Glutamatergic neuron (in vitro differentiated cells): ENCODE measurements at places on chromosomes 12 and 14.

- no peak for DNase-seq
Measured at GRCh38 chr14:51604073-51604472, 47.6 kb upstream of the FRMD6 start.

GRCh38 chr14:51846631-51847488 lies 13.6 kb upstream of the GNG2 start:
- peak; percentile 57 for DNase-seq

- DNase-seq: no peak
Measured at GRCh38 chr14:61925043-61925442, 162.8 kb downstream of the SNAPC1 start.

- DNase-seq: no peak
Measured at GRCh38 chr12:60075091-60075490, 479.3 kb downstream of the SLC16A7 start.

DNA sequence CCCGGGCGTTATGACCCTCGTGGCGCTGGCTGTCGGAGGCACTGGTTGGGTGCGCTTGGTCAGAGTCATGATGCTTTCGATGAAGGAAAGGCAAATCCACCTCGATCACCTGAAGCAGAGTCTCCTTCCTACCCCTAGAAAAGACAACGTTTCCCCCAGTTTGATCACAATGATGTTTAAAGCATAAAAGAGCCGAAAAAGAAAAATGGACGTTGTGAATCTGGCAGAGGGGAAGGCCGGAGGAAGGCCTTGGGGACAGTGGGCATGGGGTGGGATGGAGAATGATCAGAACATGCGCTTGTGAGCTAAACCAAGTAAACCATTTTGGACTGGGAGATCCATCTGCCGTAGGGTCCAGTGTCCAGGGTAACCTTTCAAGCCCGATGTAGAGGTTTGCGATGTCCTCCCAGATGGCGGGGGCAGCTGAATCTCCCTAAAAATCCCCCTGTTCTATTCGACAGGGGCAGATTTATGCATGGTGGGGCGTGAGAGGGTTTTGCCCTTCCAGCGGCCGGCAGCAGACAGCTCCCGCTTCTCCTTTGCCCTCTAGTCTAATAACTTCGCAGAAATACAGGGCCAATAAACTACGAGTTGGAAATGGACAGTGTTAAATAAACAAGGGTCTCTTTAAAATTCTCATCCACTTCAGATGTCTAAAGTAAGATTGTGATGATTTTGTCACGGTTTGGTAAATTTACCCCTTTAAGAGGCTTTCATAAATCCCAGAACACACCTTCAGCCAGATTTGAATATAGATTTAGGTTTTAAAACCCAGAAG lies 2.3 kb upstream of the OTX2 start:
- no peak for DNase-seq

DNA sequence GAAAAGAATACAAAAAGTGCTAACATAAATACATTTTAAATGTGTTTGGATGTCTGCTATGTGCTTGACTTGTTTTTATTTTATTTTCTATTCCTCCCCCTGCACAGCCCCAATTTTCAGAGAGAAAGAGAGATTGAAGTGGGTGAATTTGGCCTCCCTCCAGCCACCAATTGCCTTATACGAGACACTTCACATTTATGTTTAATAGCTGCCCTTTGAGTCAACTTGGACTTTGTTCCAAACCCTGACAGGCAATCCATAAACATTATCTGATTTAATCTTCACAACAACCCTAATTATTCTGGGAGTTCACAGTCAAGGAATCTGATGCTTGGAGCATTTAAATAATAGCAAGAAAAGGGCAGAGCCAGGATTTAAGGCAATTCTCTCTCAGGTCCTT lies 161.7 kb downstream of the SLC15A4 start:
- no peak for DNase-seq

- DNase-seq: no peak
Measured at GRCh38 chr14:54700717-54701116, 133.8 kb downstream of the SAMD4A start.

GRCh38 chr14:77097006-77097699 lies 905 bp upstream of the CIPC start:
- no peak for DNase-seq

DNA sequence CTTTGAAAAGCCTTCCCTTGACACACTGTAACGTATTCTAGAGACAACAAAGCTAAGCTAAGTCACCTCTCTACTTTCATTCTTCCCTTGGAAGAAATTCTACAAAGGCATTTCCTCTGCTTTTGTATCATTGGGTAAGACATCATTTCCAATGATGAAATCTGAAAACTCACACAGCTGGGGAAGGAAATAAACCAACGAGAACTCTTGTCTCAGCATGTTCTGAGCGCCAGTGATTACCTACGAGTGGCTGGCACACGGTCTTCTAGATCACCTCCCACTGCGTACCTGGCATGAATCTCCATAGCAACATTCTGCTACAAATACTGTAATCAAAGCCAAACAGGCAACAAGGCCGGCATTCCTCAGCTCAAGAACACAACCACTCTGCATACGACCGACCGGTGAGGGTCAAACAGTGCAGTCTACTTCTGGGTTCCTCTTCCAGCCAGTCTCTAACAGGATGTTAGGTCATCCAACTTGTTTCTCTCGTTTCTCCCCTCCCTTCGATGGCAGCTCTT lies 7.6 kb downstream of the VPS37B start:
- no peak for DNase-seq

DNA sequence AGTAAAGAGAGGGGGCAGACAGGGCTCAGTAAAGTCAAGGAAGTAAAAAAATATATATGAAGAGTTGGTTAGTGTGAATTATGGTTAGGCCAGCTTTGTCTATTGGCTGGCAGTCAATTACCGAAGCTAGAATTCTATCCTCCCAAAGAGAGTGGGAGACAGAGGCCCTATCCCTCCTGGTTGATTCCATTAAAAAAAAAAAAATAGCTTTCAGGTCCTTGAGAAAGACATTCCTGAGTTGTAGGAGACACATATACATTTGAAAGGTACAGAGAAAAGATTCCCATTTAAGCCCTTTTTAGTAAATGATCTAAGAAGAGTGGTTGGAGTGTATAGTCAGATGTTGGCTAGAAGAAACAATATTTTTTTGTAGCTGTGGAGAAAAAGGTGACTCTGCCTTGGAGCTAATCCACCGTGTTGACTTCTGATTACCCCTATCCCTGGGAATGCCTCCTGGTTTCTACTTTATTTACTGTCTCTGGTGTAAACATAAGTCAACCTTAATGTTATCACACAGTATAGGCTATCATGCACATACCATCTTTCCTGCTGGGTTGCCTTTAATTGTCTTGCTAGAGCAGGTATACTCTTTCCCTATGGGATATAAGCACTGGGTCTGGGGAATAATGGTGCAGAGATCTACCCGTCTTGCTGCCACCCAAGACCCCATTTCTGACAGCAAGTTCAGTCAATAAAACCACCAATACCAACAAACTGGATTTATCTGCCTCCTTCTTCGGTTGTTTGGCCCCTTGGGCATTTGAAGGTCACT lies 859.9 kb upstream of the ATXN7L3B start:
- DNase-seq: no peak

- DNase-seq: no peak
Measured at GRCh38 chr12:124947561-124948398, 33.3 kb upstream of the UBC start.

- no peak for DNase-seq
Measured at GRCh38 chr12:1216560-1216959, 225.5 kb downstream of the ERC1 start.

GRCh38 chr14:93326196-93326595 lies 6.6 kb downstream of the BTBD7 start:
- no peak for DNase-seq

DNA sequence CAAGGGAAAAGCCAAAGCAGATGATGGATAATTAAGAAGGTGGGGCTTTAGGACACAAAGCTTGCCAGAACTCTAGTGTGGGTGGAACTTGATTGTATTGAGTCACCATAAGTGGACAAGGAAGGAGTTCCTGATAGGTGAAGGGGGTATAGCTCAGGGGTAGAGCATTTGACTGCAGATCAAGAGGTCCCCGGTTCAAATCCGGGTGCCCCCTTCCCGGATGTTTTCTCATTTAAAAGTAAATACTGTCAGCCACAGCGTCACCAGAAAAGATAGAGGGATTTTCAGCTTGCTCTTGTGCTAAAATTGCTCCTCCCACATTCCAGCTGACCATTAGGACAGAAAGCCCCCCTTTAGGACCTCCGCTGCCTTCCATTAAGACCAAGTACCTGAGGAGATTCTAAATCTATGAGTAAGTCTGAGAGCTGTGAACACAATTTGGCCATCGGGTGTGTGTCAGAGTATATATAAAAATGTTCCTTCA lies 36.6 kb downstream of the DCAF4 start:
- DNase-seq: no peak

DNA sequence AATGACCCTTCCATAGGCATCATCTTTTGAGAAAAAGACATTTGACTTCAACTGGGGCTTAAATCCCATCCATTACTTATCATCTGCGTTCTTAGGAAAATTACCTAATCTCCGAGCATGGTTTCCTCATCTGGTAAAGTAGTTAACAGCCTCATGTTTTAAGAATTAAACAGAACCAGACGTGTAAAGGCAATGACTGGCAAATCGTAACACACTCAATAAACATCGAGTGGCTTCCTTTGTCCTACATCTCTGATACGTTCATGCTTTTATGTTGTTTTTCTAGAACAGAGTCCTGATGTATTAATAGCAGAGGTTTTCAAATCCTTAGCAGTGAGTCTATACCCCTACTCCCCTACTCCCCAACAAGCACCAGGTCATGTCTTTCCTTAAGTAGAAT lies 189.7 kb upstream of the RGS6 start:
- no peak for DNase-seq

GRCh38 chr12:7113389-7113871 lies 4.4 kb upstream of the C1RL start:
- no peak for DNase-seq

DNA sequence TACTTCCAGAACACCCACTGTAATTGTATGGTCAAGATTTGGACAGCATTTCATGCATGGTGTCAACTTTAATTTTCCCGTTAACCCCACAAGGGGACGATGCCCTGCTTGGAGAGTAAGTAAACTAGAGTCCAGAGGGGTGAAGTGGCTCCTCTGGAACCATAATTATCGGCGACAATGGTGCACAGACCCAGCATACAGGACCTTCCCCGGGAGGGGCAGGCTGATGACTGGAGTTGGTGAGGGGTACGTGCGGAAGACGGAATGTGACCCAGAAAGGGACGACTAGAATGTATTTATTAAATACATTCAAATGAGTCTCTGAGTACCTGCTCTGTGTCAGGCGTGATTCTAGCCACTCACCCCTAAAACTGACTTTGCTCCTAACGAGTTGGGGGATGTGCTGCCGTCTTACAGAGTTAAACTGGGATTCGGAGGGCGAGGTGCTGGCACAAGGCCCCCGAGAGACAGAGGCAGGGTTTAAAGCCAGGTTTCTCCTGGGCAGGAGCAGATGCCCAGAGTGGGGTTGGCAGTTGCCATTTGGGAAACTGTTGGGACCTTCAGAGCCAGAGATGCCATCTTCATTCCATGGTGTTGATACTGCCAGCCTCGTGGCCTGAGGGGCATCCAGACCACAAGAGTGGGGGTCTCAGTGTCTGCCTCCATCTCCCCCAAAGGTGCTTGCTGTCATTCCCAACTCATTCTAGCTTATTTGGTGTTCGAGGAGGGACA lies 10.9 kb downstream of the RTL1 start:
- DNase-seq: no peak

DNA sequence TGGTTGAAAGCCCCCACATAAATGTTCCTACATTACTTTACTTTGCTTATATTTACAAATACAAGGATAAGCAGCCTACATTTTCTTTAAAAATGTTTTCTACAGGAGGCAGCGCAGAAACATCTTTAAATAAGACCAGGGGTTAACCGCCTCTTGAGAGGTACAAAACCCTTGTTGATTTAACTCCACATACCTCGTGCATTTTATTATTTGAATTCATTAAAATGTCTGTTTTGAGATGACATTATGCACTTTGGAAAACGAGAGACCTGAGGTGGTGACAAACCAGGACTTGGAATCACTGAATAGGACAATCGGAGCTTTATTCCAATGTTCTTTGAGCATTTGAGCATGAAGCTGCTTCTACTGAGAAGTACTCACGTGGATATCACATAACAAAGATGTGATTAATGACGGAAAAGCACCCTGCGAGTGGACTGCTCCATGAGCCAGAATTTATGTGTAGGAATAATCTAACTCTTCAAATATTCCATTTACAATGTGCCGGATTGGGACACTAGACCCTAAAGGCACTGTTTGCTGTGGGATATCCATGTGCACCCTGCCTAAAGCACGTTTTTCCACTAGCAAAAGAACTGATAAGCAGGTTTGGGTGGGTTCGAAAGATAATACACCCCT lies 746 bp upstream of the DUSP16 start:
- DNase-seq: no peak

- DNase-seq: no peak
Measured at GRCh38 chr14:102320671-102321455, 1.3 kb downstream of the ZNF839 start.

- DNase-seq: no peak
Measured at GRCh38 chr12:62919838-62920237, 15.1 kb downstream of the PPM1H start.

DNA sequence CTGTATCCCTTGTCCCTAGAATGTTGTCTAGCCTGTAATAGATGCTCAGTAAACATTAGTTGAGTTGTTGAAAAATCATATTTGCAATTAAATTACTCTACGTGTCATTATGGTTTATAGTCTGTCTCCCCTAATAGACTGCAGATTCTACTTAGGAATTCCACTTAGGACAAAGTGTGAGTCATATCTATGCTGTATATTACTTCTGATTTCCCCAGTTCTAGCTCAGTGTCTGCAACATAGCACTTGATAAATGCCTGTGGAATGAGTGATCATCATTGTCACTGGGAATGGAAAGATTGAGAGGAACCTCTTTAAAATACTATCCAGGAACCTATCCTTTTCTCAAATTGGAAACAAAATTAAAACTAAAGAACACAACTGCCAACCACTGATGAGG lies 99.3 kb downstream of the TBX5 start:
- no peak for DNase-seq

- no peak for DNase-seq
Measured at GRCh38 chr14:67442139-67442906, 30.4 kb upstream of the PLEK2 start.

DNA sequence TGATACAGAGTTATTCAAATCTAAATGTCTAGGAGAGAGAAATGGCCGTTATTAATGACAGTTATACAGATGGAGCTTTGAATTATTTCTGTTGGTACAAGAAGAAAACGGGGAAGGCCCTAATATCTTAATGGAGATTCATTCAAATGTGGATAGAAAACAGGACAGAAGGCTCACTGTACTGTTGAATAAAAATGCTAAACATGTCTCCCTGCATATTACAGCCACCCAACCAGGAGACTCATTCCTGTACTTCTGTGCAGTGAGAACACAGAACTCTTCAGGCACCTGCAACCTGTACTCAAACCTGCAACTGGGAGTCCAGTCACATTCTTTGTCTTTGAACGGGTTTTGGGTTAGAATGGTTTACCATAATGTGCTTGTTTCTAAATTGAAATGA lies 403.2 kb downstream of the DAD1 start:
- DNase-seq: no peak

DNA sequence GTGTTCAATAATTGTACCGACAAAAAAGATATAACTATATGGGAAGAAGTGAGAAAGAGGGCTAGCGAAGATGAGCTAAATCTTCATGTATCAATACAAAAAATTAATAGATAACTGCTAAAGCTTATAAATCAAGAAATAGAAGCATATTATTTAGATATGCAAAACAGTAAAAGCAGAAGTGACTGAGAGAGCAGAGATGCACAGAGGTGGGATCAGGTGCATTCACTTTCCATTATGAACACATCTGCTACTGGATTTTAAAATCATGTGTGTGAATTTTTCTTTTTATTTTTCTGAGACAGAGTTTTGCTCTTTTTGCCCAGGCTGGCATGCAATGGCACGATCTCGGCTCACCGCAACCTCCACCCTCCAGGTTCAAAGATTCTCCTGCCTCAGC lies 33.4 kb downstream of the GUCY2C start:
- DNase-seq: no peak
